ENCODE measurements at places on chromosomes 2 and 18.

- DNase-seq, result no peak
Observed at GRCh38 chr2:218865396-218865795, 5.8 kb downstream of the WNT6 start.

GRCh38 chr2:45003579-45004551, 5.4 kb downstream of the SIX2 start:
- no peak for DNase-seq

- no peak for DNase-seq
Observed at GRCh38 chr2:67281101-67281500, 116.0 kb upstream of the ETAA1 start.

GRCh38 chr2:155846259-155846658, 486.3 kb downstream of the NR4A2 start:
- DNase-seq, result no peak

DNA sequence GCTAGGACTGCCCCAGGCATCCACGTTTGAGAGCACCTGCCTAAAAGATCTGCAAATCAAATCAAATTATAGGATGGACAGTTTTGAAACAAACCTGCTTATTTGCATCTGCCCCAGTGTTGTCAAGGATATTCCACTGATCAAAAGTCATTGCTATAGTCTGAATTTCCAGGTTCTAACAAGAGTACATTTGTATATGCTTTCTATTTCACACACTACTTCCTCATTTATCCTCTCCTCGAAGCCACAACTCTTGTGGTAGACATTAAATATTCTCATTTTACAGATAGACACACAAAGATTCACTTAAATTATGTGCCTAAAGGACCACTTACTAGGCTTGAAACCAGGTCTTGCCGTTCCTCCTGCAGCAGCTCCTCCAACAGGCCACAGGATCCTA, 11.9 kb upstream of the TET3 start:
- no peak for DNase-seq

- no peak for DNase-seq
Observed at GRCh38 chr2:147049957-147050356, 794.9 kb upstream of the ACVR2A start.

- no peak for DNase-seq
Observed at GRCh38 chr18:43931439-43931838, 654.1 kb upstream of the SYT4 start.

DNA sequence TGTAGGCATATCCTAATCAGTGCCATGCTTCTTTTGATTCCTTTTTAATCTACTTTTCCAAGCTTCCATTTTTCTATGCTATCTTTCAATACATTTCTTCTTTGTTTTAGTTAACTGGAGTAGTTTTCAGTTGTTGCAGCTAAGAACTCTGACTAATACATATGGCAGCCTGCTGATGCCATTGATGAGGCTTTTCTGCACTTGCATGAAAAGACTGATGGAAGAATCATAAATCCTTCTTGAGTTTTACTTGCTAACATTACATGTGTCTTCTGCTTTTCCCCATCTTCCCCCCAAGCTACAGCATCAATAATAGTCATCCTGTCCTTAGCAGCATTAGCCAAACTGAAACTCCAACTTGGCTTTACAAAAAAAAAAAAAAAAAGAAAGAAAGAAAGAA, 203.3 kb downstream of the LRP1B start:
- no peak for DNase-seq

GRCh38 chr2:165766326-165766927, 27.6 kb downstream of the GALNT3 start:
- DNase-seq, result no peak

DNA sequence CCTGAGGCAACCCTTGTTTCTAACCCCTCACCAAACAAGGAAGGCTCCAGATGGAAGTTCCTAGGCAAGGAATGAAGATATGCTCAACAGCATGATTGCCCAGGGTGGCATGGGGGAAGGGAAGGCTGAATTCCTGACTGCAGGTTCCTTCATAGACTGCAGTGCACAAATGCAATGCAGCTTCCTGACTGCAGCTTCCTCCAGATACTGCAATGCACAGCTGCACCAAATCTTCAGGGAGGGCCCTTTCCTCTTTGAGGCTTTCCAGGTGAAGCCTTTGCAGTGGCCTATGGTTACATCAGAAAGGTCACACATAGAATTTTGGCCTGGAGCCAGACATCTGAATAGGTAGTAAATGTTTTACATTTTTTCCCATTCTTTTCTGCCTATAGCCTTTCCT, 58.8 kb upstream of the DYNAP start:
- DNase-seq, result no peak

GRCh38 chr2:108409768-108410167, 32.0 kb downstream of the SULT1C4 start:
- no peak for DNase-seq

DNA sequence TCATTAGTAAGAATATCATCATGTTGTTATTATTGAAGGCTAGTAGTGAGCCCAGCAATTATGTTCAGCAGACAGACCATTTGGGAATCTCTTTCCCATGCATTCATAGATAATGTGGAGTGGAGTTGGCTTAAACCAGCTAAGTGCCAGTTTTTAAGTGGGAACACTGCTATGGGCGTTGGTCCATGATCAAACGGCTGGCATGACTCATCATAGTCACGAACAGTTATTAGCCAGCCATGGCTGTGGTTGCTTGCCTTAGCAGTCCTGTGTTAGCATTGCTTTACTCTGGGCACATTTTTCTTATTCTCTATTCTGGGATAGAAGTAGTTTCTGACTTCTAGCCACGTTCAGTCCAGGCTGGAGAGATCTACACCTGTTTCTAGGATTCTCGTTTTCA, 17.7 kb downstream of the EIF4E2 start:
- DNase-seq, result peak; percentile 61

DNA sequence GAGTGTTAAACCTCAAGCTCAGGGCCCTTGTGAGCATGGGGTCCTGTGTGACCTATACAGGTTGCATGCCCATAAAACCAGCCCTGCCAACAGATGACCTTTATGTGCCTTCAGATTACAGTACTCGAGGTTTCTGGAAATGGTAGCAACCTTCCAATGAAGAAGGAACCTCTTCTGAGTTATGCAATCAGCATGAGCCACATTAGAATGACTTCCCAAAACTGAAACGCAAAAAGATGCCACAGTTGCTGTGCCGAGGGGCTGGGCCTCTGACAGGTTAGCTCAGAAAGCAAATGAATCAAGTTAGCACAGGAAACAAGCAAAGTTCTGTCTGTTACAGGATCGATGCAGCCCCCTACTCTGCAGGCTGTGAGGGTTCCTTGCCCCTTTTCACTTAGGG, 37.7 kb downstream of the TGFA start:
- no peak for DNase-seq

All from RCC 7860 (cell line).